Vagina (tissue), 2 donors: ENCODE measurements at places on chromosomes 2 and 18.

GRCh38 chr2:237955640-237956401 lies 11.0 kb upstream of the UBE2F start:
- no peak for DNase-seq

DNA sequence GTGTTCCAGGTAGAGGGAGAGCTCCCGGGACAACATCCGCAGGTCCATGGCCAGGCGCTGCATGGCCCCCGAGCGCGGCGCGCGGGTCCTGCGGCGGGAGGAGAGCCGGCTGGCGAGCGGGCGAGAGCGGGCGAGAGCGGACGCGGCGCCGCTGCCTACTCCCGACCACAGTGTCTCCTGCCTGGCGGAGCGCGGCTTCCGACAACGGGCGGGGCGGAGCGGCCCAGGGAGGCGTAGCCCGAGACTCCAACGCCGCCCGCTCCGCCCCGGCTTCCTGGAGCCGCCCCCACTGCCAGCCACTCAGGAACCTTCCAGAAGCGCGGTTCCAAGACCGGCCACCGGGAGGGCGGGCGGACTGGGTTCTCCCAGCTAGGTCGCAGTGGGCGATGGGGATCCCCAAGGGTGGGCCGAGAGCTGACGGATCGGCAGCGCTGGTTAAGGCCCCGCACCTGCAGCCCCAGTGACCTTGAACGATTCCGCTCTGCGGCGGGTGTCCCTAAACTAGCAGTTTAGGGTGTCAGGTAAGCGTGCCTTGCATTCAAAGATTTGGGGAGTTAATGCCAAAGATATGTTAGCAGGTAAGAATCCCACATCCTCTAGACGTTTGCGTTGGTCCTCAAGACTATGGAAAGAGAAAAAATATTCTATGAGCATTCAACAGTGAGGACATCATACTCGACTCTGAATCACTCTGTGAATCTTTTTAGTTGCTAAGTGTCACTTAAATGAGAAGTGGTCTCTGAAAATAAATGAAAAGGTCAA lies at the start of gene ABHD3:
TSS of gene ABHD3 (minus strand) at position 172 of the 762 bp plus-strand sequence. CDS start at position 63, 109 bp downstream.
- no peak for DNase-seq

GRCh38 chr2:207777124-207777523 lies 7.4 kb upstream of the FZD5 start:
- DNase-seq, result no peak

DNA sequence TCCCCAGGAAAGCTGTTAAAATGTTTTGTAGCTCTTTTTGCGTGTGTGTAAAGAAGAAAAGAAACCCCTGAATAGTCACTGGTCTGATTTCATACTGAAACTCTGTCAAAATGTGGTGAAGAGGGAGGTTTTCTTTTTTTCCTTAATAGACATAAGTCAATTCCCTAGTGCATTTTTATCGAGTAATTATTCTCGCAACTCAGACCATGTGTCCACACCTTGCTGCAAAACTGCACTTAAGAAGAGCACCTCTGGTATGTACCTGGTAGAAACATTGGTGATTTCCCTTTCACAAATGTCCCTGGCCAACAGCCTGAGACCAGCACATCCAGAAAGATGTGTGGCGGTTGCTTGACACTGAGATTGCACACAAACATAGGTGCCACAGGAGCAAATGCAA lies 159.9 kb downstream of the ZNF521 start:
- no peak for DNase-seq

DNA sequence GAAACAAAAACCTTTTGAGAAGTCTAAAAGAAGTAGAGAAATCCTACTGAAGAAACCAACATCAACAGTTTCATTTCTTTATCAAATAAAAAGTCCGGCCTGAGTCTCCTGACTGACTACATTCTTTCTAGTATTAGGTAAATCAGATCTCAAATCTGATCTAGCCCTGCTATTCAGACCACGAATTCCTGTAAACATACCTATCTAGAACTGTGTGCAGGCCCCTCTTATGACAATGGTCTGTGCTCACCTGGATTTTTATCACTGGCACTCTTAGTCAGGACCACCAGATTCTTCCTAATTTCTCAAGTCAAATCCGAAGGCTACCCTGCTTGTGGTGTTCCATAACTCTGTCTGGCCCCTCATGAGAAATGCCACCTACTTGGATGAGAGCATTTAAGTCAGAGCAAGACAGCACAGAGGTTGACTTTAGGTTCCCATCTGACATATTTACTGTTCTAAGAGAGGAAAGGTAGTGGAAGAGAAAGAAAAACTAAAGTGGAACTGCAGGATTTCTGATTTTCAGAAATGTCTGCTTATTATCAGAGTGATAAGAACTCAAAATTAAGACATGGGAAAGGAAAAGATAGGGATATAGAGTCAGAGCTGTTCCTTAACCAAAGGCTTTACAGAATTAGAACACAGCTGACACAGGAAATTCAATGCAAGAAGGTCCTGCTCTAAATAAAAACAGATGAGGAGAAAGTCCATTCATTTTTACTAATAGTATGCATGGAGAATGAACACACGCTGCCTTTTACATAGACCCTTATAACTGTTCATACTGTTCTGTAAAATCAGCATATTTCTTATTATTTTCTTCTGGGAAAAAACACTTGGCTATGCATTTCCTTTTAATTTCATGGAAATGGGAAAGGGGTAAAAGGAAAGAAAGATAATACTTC lies 56.5 kb downstream of the SLC8A1 start:
- no peak for DNase-seq

DNA sequence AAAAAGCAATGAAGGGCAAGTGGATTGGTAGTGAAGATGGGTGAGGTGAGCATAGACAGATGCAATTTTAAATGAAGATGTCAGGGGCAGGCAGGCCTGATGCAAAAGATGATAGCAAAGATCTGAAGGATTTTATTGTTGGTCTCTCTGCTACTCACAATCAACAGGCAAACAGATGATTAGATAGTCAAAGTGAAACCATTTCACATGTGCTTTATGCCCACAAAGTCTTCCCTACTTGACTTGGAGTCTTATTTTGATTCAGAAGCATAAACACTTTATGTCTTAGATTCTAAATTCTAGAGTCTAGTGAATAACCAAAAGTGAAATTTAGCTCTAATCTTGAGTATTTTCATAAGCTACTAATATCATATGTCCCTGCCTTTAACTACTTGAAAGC lies 153.8 kb upstream of the HNRNPA3 start:
- no peak for DNase-seq

DNA sequence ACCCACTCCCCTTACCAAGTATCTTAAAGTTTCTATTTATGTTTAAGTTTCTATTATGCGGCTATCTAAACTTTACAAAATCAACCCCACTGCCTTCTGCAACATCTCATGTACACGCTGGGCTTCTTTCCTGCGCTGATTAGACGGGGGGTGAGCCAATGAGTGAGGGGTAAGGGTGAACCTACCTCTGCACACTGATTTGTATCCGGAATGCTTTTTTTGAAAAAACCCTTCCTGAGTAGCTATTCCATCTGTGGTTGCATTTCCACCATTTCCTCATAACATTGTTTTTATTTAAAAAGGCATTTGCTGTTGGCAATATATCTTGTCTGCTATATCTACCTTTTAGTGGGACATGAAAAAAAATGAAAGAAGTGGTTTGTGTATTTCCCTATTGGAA lies 6.3 kb downstream of the ALPG start:
- no peak for DNase-seq

GRCh38 chr2:44772669-44773378 lies 168.7 kb upstream of the SIX3 start:
- no peak for DNase-seq

GRCh38 chr2:110980339-110981062 lies 140.2 kb upstream of the BCL2L11 start:
- DNase-seq, result no peak

DNA sequence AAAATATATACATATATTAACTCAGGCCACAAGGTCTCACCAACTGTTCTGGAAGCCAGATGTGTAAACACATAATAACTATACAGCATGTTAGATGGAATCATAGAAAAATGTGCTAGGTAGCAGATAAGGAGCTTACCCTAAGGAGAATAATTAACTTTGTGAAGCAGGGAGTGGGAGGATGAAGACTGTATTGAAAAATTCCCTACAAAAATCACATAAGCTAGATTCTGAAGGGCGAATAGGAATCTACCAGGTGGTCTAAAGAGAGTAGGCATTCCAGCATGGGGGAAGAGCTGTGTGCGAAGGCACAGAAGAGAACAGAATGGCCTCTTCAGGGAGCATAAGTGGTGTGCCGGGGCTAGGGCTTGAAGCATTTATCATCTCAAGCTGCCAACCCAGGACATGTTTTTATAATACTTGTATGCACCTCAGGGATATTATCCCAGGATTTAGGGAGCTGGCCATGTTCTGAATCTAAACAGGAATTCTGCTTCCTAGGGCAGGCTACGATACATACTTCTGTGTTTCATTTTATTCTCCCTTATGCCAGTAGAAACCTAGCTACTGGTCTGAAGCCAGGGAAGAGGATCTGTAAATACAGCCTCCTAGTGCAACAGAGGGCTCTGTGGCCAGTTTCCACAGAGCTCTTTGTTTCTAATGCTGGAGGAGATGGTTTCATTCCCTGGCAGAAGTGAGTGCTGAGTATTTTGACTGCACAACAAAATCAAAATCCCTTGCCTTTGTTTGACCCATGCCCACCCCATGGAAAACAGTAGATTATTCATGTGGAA lies 56.7 kb downstream of the NEMP2 start:
- DNase-seq, result no peak

- no peak for DNase-seq
Observed at GRCh38 chr2:200127848-200128247, 172.5 kb downstream of the MAIP1 start.

DNA sequence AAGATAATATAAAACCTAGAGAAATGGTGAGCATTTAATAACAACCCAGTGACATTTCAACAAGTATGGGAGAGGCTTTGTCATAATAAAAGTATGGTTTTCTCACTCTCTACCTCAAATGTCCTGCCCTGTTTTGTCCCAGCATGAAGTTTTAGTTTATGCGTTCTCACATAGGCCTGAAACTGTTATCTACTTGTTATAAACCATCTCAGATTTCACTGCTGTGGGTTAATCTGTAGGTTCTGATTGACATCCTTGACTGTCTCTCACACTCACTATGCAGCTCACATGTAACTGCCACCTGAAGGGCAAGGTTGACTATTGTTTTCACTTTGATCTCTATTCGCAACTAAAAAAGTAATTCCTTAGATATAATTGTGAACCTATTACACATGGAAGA lies 44.9 kb downstream of the ZEB2 start:
- no peak for DNase-seq

DNA sequence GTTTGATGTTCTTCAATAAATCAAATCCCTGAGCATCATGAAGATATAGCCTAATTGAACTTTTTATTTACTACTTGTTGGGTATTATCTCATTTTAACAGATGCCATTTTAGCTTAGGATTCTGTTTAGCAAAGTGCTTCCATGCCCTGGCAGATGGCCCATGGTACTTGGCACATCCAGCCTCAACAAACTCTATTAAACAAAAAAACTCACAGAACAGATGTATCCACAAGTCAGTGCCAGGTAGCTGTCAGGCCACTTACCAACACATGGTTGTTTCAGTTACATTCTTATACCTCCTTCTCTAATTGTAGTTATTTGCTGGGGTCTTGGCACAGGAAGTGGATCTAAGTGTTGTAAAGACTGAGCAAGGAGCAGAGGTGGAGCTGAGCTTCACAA lies 29.6 kb downstream of the GAD1 start:
- no peak for DNase-seq

DNA sequence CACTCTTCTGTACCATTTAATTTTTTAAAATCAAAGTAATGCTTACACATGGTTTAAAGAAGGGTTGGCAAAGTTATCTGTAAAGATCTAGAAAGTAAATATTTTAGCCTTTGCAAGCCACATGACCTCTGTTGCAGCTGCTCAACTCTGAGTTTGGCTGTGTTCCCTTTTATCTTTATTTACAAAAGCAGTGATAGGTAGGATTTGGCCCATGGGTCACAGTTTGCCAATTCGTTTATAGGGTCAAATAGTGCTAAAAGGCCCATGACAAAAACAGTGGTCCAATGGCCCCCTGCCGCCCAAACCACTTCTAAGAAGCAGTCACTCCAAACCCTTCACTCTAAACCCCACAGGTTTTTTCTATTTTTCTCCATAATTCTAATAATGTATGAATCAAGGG lies 124.8 kb downstream of the PARD3B start:
- DNase-seq, result no peak

DNA sequence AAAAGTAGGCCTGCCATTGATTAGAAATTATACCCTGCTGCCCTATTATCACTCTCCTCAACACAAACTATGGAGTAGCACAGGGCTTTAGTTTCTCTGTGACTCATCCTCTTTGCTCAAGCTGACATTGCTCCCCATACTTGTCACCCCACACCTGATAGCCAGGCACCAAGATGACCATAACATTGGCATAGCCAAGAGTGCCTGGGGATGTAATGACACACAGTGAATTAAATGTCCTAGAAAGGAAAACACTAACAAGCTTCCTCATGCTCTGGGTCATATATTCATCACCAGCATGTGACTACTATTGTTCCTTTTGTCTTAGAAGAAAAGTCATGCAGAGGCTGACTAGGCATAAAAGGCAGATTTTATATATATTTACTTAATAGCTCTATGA lies 137.8 kb upstream of the RND3 start:
- DNase-seq, result no peak
